GM10248 (cell line): ENCODE measurements at places on chromosomes 4 and X.

GRCh38 chr4:72935462-72935861, 134.1 kb downstream of the COX18 start:
- no peak for DNase-seq

DNA sequence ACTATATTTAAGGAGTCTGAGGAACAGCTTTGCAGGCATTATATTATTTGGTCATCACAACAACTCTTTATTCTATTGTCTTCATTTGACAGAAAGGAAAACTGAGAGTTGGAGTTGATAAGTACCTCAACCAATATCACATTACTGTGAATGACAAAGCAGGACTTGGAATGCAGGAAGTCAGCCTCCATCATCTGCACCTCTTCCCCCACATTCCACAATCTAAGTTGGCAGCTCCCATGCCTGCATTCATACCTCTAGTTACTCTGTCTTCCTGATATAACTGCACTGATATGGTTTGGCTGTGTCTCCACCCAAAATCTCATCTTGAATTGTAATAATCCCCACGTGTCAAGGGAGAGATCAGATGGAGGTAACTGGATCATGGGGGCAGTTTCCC, 356.7 kb downstream of the GALNTL6 start:
- no peak for DNase-seq

DNA sequence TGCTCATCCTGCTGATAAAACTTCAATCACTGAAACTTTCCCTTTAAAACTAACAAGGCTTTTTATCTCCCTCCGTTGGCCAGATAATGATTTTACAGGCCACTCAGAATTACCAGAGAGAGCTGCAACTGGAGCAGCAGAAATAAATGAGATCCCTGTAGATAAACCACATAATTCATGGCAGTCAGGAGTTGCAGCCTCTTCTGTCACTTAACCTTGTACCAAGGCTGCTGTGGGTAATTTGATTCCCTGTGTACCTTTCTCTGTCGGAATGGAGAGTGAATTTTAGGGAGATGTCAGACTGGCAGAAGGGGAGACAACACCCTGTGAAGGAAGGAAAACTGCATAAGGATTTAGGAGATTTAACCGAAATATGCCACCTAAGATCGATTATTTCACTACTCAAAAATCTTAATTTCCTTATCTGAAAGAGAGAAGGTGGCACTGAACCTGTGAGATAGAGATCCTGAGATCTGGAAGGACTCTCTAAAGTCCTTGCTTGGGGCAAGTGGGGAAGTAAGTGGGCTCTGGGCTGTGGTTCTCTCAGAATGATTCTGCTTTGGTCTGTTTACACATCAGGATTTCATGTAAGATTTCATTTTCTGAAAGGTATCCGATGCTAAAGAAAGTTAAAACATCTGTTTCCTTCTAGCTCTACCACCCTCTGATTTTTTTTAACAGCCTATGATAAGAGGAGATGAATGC, 14.3 kb upstream of the TSPAN5 start:
- DNase-seq: no peak

DNA sequence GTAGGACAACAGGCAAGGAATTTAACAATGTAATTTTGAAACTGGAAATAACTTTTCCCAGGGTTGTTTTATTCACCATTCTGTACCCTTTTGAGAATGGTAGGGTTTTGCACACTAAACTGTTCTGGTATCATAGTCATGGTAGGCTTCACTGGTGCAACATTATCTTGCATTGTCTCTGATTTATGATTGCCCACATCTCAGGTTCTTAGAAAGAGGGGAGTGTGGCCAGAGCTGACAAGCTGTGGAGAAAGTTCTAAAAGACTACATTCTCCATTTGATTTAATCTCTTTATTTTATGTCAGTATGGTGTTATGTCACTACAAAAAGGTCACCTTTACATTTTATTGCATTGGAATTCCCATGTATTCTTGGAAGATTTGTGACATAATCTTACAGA, 447.3 kb downstream of the GRIA2 start:
- no peak for DNase-seq

GRCh38 chrX:104117759-104118158, 5.4 kb downstream of the ZCCHC18 start:
- no peak for DNase-seq

DNA sequence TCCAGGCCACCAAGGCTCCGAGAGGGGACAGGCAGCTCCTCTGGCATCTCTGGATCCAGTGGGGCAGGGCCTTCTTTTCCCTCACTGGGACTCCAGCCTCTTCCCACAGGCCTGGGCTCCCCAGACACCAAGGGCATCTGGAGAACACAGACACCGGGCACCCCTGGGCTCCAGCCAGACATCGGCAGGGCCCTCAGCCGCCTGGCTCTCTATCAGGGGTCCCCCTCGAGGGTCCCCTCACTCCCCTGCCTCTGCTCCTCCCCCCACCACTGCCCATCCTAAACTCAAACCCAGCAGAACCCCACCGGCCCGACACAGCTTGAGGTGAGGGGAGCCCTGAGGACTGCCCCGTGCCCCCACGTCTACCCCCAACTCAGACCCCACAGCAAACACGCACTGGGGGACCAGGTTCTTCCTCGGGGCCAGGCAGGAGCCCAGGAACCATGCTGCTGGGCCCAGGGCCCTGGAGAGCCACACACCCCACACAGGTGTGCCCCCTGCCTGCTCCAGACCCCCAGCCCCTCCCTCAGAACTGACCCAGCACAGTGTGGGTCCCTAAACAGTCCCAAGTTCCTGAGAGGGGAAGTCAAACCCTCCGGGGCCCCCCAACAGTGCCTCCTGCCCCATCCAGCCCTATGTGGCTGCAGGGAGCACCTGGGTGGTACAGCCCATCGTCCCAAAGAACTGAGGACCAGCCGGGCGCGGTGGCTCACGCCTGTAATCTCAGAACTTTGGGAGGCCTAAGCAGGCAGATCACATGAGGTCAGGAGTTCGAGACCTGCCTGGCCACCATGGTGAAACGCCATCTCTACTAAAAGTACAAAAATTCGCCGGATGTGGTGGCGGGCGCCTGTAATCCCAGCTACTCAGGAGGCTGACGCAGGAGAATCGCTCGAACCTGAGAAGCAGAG, 86.8 kb downstream of the FAM53A start:
- DNase-seq: no peak

DNA sequence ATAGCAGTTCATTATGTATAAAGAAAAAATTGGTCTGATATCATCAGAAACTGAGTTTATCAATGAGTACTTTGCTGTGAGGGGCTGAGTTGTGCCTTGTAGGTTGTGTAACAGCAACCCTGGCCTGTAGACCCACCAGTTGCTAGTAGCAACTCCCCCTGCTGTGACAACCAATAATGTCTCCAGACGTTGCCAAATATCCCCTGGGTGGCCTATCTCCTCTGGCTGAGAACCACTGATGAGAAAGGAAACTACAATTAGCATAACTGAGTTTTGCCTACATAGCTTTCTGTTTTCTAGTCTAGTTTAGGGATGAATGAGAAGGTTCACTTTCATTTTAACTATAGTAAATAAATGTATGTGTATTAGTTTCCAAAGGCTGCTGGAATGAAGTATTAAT, 234.1 kb downstream of the CPE start:
- no peak for DNase-seq

GRCh38 chrX:132774010-132774714, 184.3 kb downstream of the HS6ST2 start:
- no peak for DNase-seq
